MM.1S (cell line): ENCODE measurements at places on chromosomes 6 and 20.

DNA sequence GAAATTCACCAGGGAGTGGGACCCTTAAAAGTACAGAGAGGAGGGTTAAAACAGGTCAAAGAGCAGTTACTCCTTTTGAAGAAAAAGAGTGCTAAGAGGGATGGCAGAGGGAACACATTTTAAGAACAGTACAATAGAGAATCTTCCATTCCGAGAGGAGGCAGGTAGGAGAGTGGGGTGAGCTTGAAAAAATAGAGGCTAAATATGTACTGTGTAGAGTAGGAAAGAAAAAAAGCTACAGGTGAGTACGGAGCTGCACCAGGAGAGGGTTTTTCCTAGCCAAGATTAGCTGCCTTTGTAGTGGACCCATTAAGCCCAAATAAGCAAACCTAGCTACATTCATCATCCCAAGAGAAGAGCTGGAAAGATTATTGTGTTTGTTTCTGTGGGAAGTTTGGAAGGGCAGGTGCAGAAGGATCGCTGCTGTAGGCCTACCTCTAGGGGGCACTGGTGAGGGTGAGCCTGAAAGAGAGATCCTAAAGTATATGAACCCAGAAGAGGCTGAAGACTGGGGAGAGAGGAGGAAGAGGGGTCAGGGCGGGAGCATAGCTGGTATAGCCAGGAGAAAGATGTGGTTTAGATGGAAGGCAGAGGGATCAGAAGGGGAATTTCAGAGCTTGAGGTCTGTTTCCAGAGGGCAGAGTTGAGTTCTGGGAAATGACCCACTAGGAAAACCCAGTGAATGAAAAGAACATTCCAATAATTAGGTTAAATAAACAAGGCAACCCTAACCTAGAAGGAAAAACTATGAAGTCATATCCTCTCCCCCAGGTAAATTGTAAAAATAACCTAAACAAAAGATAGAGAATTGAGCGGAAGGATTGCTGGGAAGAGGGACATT lies 50.2 kb upstream of the HINT3 start:
- peak; percentile 19 for DNase-seq

DNA sequence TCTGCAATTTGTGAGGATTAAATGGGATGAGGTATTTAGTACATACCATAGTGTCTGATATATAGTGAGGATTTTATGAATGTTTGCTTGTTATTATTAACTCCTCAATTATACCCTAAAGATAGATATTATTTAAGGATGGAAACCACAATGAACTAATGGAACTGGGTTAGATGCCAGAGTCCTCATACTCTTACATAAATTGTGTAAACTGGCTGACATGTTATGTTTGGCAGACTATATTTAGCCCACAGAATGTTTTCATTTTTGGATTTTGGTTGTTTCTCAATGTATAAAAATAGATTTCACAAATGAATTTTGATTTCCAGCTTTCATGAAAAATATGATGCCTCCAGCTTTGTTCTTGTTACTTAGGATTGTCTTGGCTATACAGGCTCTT lies 37.6 kb downstream of the HTR1B start:
- DNase-seq, result no peak

- no peak for DNase-seq
Observed at GRCh38 chr6:23180504-23181293, 611.3 kb downstream of the HDGFL1 start.

GRCh38 chr20:51144476-51144875 lies 121.6 kb upstream of the KCNG1 start:
- DNase-seq, result no peak

DNA sequence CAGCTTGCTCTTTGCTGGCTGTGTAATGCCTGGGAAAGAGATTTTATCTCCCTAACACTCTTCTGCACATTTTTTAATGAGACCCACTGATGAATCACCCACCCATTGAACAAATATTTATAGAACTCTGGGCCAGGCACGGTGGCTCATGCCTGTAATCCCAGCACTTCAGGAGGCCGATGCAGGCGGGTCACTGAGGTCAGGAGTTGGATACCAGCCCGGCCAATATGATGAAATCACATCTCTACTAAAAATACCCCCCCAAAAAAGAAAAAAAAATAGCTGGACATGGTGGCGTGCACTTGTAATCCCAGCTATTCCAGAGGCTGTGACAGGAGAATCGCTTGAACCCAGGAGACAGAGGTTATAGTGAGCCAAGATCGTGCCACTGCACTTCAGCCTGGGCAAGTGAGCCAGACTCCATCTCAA lies 82.1 kb upstream of the SIRPA start:
- DNase-seq, result no peak

GRCh38 chr6:89375427-89376267 lies 23.1 kb upstream of the UBE2J1 start:
- peak; percentile 93 for DNase-seq

DNA sequence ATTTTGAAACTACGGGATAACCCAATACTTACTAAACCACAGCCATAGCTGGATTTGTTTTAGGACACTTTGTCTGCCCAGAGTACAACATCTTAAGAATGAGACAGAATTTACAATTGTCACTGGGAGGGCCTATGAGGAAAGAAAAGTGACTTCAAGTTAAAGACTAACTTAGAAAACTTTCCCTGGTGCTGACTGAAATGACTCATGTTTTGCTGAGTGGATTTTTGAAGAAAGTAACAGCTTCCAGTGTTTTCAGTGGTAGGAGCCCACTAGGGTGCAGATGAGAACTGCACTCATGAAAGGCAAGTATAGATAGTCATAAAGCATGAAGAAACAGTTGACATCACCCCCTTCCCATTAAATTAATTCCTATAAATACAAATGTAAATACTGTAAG lies 988.2 kb upstream of the MAP3K7 start:
- DNase-seq, result no peak

DNA sequence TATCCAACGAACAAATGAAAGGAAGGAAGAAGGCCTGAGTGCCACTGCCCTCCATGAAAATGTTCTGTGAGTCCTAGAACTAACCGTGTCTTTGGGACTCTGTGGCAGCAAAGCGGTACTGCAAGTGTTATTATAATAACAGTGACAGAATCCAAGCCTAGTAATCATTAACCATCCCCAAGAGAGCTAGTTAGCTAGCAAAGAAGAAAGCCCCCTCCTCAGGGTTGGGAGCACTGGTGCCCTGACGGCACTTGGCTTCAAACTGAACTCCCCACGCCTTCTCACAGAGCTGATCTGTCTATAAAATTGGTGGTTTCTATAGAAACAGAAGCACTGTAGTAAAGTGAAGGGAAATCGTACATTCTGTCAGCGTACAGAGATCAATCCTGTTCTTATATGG lies 239.8 kb downstream of the PTPRT start:
- no peak for DNase-seq

- DNase-seq, result no peak
Observed at GRCh38 chr6:106918115-106918514, 56.4 kb downstream of the CD24 start.
